Hindlimb muscle (tissue), 1 donor: ENCODE measurements at places on chromosomes 6 and 20. TPM values are rescaled to one million over a fixed set of nuclear protein-coding genes. Genes with fewer than 3 reads are reported as not detected.

The DEF6 gene
- polyA plus RNA-seq = 4.5 TPM

The FRMD1 gene
- 1.3 TPM for polyA plus RNA-seq

DNA sequence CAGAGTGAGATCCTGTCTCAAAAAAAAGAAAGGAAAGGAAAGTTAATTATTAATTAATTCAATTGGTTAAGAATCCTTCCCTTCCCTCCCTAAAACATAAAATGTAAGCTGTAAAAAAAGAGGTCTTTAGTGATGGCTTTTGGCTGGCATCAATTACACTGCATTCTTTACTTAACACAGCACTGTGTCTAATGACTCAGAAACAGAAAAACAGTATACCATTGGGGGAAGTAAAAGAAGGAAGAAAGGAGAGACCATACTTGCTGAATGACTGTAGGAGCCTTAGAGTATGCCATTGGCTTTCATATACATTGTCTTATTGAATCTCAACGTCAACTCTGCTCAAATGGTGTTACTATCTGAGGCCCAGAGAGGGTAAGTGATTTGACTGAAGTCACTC lies 18.3 kb upstream of the CITED2 start:
- DNase-seq = no peak

The MYBL2 gene
- 12.8 TPM for polyA plus RNA-seq

The CCM2L gene
- 6.8 TPM for polyA plus RNA-seq

- DNase-seq = no peak
Measured at GRCh38 chr6:133983099-133983939, 30.3 kb downstream of the TBPL1 start.

DNA sequence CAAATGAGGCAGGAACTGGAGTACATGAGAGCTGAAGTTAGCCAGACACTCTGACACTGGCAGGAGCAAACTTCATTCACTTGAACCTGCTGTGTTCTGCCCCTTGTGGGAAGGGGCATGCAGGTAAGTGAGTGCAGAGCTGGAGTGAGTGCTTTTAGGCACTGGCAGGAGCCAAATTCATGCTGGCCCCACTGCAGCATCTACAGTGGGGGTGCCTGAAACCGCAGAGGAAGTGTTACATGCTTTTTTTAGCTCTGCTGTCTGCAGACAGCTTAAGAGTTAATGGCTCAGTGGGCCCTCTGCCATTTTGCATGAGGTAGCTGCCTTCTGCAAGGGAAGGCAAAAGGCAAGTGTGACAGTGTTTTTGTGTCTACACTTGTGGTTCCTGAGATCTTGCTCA lies 167.9 kb upstream of the SYNCRIP start:
- no peak for DNase-seq

GRCh38 chr6:4775494-4776130 lies 592 bp upstream of the CDYL start:
- DNase-seq = peak; percentile 77

The DDO gene
- polyA plus RNA-seq = 0.89 TPM

- no peak for DNase-seq
Measured at GRCh38 chr20:58639182-58640146, 11.6 kb upstream of the STX16 start.

The SMPDL3A gene
- 16.0 TPM for polyA plus RNA-seq

DNA sequence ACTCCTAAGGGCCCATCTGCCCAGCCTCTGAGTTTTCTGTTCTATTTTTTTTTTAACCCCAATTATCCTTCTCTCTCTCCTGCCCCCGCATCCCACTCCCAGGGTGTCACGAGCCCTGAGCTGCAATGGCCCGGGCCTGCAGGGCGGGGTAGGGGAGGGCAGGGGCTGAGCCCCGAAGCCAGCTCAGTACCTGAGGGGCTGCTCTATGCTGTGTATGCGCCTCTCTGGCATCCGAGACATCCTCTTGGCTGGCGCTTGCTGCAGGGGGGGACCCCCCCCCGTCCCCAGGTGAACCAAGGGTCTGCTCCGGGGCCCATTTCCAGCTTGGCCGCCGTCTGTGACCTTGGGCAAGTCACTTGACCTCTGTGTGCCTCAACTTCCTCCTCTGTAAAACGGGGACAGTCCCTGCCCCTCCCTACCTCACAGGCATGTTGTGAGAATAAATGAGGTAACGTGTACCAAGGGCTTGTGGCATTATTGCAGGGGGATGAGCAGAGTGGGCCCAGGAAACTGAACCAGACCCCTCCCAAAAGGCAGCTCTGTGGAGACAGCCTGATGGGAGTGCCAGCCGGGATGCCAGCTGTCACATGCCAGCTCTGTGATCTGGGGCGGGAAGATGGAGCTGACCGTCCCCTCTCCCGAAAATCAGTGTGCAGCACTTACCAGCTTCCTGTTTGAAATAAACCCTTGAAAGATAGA lies 13.0 kb upstream of the MYL9 start:
- no peak for DNase-seq

The ESR1 gene
- polyA plus RNA-seq = 2.5 TPM

The PDYN gene
- polyA plus RNA-seq = not detected

DNA sequence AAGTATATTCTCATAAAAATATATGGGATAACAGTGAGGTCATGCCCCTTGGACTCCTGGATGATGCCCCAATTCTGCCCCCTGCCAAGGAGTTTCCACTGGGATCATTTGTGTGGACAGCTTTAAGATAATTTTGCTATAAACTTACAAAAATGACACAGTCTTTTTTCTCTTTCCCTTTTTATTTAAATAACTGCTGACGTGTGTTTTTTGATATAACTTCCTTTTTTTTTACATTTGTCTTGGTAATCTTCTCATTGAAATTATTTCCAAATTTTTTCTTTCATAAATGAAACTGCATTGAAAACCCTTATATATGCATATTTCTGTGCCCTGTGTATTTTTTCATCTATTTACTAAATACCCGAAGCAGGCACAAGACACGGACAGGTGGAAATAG lies 31.3 kb downstream of the CST9L start:
- DNase-seq = no peak

DNA sequence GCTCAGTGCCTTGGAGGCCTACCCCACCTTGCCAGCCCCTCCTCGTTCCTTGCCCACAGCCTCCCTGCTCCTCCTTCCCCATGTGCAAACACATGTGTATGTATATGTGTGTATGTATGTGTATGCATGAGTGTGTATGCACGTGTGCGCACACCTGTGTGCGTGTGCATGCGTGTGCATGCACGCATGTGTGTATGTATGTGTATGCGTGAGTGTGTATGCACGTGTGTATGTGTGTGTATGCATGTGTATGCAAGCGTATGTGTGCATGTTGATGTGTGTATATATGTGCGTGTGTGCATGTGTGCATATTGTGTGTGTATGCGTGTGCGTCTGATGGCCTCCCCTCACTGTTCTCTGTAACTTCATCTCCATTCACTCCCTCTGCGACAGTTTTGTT lies 74.7 kb downstream of the SRC start:
- DNase-seq = no peak

GRCh38 chr6:42441697-42442081 lies 10.0 kb downstream of the TRERF1 start:
- no peak for DNase-seq

The POU3F2 gene
- 0.05 TPM for polyA plus RNA-seq

- DNase-seq = no peak
Measured at GRCh38 chr20:63587776-63588591, 13.9 kb upstream of the HELZ2 start.

GRCh38 chr6:156822747-156823206 lies 45.6 kb downstream of the ARID1B start:
- no peak for DNase-seq

DNA sequence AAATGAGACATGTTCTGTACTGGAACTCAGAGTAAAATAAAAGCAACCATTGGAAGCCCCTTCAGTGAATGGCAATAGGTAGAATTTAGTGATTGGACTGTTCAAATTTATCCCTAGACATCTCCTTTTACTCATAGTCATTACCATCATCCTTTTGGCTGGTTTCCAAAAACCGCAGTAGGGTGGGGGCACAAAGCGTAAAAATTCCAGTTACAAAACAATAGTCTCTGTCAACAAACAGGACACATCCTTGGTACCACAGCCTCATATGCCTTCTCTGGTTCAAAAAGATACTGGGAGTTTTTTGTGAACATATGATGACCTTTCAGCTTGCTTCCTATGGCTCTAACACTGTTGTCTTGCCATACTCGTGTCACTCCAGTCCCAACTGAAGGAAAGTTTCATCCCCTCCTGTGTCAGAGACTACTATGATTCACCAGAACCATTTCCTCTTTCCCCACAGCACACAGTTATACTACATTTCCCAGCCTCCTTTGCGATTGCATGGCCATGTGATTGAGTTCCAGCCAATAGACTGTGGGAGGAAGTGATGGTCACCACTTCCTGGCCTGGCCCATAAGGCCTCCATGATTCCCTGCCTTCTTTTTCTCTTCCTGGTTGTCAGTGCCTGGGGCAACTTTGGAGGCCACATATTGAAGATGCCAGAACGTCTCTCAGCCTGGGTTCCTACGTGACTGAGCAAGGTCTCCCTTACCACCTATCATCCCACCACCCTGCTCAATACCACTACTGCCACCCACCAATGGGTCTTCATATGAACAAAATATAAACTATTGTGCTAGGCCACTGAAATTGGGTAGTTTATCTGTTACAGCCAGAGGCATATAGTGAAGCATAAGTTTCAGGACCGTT lies 162.4 kb downstream of the ID4 start:
- no peak for DNase-seq

The F13A1 gene
- 54.5 TPM for polyA plus RNA-seq

The RBM38 gene
- 72.6 TPM for polyA plus RNA-seq

The TMC2 gene
- polyA plus RNA-seq = 0.13 TPM

The MUCL3 gene
- not detected for polyA plus RNA-seq

DNA sequence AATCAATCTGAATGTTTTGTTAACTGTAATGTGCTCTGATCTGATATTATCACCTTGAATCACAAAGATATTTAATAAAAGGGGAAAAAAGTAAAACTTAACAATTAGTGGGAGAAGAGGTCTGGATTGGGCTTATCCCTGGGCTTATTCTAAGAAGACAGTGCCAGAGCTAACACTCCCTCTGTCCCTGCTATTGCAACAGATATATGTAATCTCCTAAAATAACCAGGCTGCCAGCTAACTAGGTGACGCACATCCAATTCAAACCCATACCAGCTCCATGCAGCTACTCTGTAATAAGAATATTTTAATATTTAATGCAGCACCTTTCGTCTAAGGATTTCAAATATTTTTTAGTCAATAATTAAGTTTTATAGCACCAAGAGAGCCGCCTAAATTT lies 330.1 kb upstream of the MARCKS start:
- no peak for DNase-seq

GRCh38 chr6:88013554-88013953 lies 34.1 kb upstream of the SPACA1 start:
- no peak for DNase-seq

DNA sequence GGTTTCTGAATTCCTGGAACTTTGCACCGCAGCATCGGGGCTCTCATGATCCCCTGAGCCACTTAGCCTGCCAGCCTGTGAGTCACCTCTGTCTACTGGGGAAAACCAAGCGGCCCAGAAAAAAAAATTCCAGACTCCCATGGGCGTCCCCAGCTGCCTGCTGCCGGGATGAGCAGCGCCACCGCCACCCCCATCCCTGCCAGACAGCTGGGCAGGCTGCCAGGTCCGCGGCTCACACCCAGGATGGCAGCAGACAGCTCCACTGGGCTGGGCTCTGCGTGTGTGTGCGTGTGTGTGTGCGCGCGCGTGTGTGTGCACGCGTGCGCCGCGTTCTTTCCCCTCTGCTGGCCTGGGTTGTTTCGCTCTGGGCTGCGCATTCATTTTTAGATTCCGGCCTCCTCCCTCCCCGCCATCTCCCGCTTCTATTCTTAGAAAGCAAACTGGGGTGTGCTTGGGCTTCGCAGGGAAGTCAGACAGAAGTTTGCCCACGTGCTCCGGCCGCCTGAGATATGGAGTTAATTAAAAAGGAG lies 38.9 kb upstream of the PMEPA1 start:
- DNase-seq = peak; percentile 74

The PPP1R3G gene
- 1.9 TPM for polyA plus RNA-seq

DNA sequence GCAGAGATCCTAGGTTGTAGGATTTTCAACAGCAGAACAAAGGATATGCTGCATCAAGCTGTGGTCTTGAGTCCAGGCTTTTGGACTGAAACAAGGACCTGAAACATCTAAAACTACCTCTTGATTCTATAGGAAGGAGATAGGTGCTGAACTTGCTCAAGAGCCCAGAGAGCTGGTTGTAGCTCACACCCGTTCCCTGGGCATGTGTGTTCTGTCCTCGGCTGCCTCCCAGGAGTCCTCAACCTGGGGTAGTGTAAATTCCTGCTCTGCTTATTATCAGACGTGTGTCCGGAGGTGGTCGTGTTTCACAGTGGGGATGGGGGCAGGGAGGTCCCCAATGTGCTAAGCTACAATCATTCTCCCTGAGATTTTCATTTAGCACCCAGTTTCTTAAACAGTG lies 4.8 kb downstream of the NOP56 start:
- DNase-seq = no peak

The C6orf141 gene
- 3.0 TPM for polyA plus RNA-seq

The RAB5IF gene
- 41.2 TPM for polyA plus RNA-seq

The MATN4 gene
- 0.45 TPM for polyA plus RNA-seq

DNA sequence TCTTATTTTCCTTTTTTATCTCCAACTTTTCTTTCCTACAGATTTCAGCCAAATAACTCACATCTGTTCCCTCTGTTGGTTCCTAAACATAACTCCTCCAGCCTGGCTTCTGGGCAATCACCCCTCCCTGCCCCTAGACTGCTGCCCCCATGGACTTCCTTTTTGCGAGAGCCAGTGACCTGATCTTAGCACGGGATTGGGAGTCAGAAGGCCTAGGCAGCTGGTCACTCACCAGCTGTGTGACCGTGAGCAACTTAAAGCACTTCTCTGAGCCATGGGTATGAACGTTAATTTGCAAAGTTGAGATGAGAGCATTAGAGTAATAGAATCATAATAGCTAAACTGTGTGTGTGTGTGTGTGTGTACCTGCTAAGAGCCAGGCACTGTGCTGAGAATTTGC lies 4.5 kb upstream of the MMP9 start:
- no peak for DNase-seq

DNA sequence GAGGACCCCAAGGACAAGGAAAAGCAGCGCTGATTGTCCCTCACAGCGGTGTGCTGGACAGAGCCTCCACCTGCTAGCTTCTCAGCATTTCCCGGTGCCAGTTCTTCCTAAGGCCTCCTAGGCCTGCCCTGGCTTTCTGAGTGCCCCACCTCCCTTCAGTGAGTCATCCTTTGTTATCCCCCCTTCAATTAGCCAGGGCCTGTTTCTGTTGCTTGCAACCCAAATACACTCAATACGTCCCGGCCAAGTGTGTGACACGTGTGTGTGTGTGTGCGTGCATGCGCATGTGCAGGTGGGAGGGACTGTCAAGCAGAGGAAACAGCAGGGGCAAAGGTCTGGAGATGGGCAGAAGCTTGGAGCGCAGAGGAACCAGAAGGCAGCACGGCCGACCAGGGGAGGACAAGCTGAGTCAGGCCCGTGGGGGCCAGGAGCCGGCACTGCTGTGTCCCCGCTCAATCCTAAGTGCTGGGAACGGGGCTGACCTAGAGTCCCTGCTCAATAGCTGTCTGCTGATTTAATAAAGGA lies 159.8 kb downstream of the PREX1 start:
- no peak for DNase-seq

The TAAR9 gene
- polyA plus RNA-seq = not detected

DNA sequence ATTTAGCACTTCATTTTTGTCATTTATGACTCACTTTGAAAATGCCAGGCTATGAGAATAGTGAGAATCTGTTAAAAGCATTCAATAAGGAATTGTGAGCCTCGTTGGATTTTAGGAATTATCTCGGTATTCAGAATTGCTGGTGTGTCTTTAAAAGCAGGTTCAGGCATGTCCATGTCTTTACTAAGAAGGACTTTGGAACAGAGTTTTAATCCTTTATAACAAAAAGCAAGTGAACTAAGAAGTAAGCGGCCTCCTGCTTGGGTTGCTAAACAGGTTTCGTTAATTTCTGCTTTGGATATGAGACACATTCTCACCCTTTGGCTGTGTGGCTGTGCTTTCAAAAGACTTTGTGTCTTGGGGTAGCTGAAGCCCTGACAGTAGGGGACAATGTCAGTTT lies 74.9 kb downstream of the IGF2R start:
- DNase-seq = no peak
